PC-3 (cell line): ENCODE measurements at places on chromosomes 6 and 20.

DNA sequence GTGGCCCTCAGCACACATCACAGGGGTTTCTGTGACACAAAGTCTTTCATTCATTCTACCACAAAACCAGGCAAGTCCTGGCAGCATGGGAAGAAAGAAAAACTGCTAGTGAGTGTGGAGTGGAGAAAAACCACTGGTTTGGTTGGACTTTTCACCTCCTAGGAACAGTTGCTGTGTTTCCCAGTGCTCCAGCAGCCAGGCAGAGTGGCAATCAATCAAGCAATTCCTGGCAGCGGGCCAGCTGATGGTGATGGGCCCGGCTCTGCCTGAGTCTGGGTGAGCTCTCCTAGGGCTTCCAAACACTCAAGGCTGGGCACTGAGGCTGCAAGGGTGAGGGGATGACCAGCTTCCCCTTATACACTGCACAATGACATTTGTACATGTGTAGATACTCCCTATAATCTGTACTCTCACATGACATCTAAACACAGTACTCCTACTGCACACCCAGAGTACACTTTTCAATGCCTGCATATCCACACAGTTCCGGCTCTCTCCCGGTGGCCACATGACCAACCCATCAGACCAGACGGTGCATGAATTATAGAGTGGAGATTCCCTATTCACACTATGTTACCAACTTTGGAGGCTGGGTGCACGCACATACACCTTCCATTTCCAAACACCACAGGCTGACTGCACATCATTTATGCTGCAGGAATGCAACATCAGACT lies 156.6 kb downstream of the UNC5CL start:
- no peak for DNase-seq

DNA sequence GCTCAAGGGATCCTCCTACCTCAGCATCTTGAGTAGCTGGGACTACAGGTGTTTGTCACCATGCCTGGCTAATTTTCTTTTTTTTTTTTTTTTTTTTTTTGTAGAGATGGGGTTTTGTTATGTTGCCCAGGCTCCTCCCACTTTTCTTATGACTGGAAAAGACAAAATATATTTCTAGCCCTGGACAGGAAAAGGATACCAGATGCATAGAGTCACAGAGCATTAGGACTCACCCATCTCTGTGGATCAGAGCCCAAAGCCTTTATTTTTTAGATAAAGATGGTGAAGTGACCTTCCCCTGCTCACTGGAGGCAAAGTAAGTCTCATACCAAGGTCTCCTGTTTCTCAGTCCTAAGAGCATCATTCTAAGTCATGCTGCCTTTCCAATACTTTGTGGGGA lies 3.4 kb downstream of the TRIM10 start:
- no peak for DNase-seq

DNA sequence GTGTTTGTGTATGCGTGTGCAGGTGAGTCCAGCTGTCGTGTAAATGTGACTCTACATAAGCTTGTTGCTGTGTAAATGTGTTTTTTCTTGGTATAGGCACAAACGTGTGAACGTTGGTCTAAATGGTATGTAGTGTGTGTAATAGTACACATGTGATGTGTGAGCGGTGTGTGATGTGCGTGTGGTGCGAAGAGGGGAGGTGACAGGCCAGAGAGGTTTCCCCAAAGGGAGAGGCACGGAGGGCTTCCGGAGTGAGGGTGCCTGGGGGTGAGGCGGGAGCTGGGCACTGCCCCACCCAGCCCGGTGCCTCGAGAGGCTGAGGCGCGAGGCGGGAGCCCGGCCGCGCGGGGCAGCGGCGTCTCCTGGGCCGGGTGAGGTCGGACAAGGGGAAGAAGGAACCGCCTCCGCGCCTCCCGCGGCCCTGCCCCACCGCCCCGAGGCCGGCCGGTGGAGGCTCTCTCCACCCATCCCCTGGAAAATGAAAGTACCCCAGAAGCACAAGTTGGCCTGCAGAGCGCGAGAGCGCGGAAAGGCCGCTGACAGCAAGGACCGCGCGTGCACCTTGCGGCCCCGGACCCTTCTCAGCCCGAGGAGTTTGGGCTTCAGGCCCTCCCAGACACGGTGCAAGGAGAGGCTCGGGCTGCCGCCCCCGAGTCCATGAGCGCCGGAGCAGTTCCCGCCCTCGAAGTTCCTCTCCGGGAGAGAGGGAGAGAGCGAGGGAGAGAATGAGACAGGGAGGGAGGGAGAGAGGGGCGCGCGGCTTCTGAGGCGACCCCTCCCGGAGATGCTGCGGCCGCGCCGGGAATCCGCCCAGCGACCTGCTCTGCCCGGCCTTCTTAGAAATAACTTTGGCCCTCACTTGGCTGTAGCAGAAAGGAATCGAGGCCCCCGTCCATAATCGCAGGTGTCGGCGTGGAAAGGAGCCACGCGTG lies 43.2 kb upstream of the OSTM1 start:
- no peak for DNase-seq

DNA sequence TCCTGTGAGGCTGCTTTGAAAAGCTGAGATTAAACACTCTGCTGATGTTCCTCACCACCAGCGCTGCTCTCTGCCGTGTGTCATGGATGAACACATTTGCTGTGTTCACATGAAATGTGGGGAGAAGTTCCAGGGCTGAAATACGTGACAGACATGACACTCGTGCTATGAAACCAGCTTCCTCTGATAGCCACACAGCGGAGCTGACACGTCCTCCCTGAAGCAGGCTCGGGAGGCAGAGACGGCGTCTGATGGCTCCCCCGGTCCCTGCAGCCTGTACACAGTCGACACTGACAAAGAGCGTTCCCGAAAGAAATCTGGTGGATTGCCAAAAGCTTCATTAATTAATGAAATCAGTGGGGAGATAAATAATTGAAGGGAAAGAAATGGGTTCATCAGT lies 17.5 kb downstream of the AGPAT4 start:
- no peak for DNase-seq

DNA sequence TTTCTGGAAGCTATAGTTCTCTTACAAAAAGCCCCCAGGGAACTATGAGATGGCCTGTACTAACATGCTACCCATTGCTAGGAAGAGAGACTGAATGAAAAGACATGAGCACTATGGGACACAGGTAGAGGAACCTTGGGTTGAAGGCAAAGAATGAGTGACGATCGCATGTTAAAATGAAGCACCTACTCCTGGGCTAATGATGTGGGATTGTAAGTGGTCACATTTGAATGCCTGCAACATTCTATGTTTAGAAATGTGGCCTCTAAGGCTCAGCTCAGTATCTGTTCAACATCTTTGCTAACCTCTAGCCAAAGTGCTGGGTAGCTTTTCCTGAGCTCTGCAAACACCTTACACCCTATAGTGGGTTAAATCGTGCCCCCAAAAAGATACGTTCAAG lies 5.2 kb upstream of the ZC3H12D start:
- no peak for DNase-seq

- no peak for DNase-seq
These were observed 171.2 kb upstream of the SULF2 start for GRCh38 chr20:47956268-47956995.

GRCh38 chr6:42820512-42821340 lies 38.9 kb downstream of the BICRAL start:
- no peak for DNase-seq

- no peak for DNase-seq
These were observed 18.1 kb upstream of the ZSCAN9 start for GRCh38 chr6:28206928-28207509.

DNA sequence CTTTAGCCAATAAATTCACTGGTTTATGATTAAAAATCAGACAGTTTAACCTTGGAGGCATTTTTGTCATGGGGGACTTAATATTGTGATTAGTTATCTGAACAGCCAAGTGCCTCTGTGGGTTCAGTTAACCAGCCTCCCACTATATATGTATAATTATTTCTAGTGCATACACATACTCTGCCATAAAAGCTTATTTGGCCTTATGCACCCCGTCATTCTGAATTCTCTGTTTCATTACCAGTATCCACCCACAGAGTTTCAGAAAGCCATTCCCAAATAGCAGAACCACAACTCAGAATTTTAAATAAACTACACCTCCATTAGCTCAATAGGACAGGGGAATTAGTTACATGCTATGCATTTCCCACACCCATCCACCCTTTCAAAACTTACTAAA lies 279.7 kb downstream of the ZFAND3 start:
- DNase-seq: no peak

GRCh38 chr6:527989-528673 lies 128.8 kb downstream of the HUS1B start:
- DNase-seq: no peak

DNA sequence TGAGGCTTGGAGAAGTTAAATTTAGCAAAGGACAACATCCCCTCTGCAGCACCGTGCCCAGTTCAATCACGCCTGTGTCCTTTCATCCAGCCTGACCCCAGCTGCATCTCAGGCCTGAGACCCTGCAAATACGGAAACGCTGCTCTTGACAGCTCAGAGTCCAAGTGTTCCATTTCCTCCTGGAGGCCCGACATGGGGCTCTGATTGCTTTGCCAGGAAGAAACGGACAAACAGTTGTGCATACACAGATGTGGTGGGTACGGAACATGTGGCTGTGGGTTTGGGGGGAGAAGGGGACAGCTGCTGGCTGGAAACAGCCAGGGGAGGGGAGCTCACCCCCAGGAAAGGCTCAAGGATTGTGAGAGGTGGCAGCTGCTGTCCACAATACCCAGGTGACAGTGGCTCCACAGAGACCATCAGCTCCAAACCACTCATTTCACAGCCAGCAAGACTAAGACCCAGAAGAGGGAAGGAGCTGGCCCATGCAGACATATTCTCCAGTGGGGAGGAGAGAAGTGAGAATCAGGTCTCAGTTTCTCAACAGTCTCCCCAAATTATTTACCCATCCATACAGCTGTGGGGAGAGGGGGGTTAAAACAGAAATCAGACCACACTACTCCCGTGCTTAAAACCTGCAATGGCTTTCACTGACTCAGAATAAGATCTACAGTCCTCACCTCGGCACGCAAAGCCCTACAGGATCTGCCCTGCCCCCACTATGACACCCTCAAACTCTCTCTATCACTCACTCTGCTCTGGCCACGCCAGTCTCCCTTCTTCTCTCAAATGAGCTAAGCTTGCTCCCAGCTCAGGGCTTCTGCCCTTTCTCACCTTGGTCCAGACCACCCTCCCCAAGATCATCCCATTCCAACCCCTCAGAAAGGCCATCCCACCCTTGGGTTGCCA lies 89.1 kb downstream of the PREX1 start:
- DNase-seq: no peak

DNA sequence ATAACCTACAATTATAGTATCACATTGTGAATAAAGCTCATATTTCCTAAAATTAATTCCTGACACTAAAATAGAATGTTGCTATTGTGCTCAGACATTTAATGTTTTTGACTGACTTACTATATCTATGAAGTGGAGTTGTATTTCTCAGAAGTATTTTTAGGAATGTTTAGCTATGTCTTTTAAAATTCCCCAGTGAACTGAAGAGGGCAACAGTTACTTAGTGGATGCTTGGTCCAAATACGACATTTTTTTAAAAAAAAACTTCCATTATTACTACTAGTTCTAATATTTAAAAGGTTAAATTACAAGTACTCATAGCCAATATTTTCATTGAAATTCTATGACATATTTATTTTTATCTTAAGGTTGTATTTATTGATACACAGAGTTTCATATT lies 460.2 kb downstream of the COL12A1 start:
- DNase-seq: no peak

DNA sequence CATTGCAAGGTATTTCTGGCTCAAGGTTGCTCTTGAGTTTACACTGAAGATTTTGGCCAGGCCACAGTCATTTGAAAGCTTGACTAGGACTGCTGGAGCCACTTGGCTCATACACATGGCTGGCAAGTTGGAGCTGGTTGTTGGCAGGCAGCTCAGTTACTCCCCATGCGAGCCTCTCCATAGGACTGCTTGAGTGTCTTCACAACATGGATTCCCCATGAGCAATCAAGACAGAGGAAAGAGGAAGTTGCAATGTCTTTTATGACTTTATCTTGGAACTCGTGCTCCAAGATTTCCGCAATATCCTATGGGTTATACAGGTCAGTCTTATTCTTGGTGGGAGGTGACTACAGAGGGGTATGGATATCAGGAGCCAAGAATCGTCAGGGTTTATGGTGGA lies 1.4 kb upstream of the MANBAL start:
- no peak for DNase-seq

GRCh38 chr6:128303870-128304269 lies 216.5 kb downstream of the PTPRK start:
- DNase-seq: no peak

DNA sequence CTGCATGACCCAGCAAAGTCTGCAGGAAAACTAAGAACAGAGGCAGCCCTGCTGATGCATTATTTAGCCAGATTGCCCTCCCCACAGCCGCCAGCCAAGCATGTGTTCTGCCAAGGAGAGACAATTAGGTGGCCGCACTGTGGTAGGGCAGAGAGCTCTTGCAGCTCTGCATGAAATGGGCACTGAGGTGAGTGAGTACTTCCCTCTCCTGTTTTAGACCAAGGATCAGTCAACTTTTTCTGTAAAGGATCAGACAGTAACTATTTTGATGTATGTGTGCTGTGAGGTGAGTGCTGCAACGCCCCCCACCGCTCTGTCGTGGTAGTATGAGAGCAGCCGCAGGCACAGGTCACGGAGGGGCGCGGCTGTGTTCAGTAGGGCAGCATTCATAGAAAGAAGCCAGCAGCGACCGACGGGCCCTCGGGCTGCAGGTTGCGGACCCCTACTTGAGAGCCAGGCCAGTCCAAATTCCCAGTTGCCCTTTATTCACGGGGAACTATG lies 23.8 kb upstream of the FAM50B start:
- peak; percentile 70 for DNase-seq

DNA sequence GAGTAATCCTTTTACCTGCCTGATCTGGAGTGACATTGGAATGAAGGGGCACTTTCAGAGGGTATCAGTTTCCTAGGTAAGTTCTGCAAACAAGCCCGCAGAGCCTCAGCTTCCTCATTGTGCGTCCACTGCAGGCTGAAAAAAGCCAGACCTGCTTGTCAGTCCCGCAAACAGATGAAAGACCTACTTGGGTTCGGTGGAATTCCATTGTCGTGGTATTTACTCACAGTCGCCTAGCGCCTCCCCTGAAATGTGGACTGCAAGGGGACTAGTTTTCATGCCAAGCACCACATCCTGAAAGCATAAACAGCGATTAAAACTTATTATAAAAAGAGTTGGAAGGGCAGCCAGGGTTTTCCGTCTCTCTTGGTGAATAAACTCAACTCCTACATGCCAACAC lies 121.5 kb downstream of the PAX1 start:
- DNase-seq: no peak

DNA sequence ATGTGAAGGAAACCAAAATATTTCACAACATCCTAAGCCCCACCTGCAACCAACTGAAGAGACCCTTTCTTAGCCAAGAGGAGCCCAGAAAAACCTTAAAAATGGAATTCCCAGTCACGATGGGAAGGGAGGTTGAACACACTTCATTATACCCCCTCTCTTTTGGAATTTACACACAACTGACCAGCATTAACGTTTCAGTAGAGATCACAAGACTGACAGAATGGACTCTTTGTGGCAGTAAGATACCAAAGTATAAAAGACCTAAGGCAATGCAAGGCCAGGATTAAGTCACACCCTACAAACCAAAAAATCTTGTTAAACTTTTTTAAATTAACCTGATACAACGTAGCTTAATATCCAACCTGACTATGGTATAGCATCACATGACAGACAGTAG lies 190.9 kb downstream of the OTOR start:
- DNase-seq: no peak

- peak; percentile 44 for DNase-seq
These were observed 230.7 kb upstream of the THEMIS start for GRCh38 chr6:128131566-128131965.
